Stimulated activated CD4-positive, alpha-beta T cell treated with anti-CD3 and anti-CD28 coated beads, Interleukin-4, amount 100 ng/mL, for 24 hours (primary cell): ENCODE measurements at places on chromosomes 7 and 10.
A peak's percentile ranks its signal among the peaks of the same experiment; 100 is the strongest.

DNA sequence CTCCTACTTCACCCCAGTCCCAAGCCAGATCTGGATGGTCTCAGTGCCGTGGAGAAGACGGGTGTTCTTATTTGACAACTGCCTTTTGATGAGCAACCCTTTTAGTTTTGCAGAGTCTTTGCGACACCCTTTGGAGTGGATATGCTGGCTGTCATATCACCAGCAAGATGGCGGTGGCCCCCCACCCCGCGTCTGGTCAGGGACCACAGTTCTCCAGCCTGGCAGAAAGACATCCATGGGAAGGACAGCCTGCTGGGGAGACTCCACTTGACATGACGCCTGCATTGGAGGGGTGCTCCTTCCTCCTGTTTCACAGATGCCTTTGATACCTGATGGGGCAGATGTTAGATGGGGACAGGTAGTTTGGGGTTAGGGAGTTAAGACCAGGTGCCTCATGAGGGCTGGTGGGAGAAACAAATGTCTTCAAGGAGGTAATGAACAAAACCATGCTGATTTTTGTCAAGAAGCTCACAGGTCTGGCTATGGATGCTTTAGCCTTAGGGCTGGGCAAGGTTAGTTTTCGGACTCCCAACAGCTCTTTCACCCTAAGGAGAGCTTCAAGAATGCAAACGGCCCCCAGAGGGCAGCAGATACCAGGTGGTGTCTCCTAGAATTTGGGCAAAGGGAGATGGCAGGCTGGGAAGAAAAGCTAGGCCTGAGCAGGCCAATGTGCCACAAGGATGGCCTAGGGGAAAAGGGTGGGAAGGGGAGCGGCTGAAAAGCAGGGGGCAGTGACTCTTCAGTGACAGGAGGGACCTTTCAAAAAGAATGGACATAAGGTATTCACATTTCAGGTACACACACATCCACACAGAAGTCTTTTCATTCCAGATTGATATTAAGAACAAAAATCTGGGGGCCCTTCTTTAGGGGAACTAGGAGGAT, 95.2 kb downstream of the CLEC2L start:
- peak; percentile 45 for DNase-seq

- no peak for DNase-seq
Measured at GRCh38 chr7:152859781-152860191, 100.2 kb downstream of the ACTR3B start.

- peak; percentile 99 for DNase-seq
Measured at GRCh38 chr7:32495298-32496051, at the start of gene AVL9. TSS of gene AVL9 (plus strand) at chr7:32495489. CDS start at chr7:32495710, 221 bp downstream.

GRCh38 chr10:9239298-9239697, 1184.8 kb downstream of the GATA3 start:
- DNase-seq = no peak

DNA sequence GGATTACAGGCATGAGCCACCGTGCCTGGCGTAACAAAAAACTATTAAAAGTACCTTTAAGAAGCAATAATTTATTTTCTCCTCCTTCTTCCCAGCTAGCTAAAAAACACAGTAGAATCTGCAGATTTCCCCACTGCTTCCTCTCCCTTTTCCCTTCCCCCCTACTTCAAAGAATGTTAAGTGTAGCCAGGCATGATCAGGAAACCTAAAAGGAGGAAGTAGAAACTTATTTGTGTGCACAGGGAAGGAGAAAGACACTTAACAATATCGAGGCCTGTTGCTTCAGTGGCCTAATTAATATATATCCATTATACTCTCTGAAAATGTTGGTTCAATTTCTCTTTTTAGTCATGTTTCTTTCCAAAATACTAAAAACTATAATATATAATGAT, 127.7 kb downstream of the NRBF2 start:
- no peak for DNase-seq

GRCh38 chr7:157897681-157898080, 560.9 kb downstream of the DNAJB6 start:
- no peak for DNase-seq

DNA sequence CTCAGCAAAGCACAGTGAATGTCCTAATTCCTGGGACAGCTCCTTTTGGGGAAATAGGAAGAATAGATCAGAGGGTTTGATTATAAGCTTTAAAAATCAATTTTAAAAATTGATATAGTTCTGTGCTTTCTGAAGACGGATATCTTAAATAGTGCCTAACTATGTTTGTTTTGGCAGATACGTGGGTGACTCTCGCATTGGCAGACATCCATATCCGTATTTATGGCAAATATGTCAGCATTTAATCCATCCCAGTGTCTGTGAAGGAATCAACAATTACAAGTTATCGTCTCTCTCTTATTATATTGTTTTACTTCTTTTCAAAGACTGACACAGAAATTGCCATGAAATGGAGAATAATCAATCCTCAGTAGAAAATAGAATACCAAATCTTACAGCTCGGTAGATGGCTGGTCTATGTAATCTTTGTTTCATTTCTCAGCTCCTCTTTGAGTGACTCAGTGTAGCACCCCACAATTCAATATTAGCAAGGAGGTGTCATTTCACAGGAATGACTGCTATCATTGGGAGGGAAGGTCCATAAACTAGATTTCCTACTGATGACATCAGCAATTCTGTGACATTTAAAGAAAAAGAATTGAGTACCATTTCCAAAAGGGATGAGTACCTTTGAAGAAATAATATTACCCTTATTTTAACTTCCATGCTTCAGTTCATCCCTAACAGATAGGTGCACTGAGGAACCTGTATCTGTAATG, 186.4 kb upstream of the NFE2L3 start:
- no peak for DNase-seq

- DNase-seq = no peak
Measured at GRCh38 chr7:130904031-130904757, 170.2 kb upstream of the KLF14 start.

DNA sequence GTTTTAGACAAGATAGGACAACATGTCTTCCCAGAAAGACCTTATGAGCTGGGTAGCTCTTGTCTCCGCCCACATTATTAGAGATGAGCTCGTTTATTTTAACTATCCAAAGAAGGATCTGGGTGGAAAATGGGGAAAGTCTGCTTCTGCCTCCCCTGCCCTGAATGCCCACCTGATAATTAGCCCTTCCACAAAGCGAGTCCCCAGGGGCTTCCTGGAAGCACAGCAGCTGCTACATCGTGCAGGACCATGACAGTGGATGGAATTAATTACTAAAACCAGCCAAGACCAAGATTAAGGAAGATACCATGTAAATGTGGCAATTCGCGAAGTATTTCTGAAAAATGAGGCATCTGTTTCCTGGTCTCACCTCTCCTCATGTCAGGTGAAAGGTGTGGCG, 374.4 kb downstream of the PAXIP1 start:
- DNase-seq = no peak
